ENCODE measurements at places on chromosomes 3 and 15. TPM values are rescaled to one million over a fixed set of nuclear protein-coding genes. Genes with fewer than 3 reads are reported as not detected.

DNA sequence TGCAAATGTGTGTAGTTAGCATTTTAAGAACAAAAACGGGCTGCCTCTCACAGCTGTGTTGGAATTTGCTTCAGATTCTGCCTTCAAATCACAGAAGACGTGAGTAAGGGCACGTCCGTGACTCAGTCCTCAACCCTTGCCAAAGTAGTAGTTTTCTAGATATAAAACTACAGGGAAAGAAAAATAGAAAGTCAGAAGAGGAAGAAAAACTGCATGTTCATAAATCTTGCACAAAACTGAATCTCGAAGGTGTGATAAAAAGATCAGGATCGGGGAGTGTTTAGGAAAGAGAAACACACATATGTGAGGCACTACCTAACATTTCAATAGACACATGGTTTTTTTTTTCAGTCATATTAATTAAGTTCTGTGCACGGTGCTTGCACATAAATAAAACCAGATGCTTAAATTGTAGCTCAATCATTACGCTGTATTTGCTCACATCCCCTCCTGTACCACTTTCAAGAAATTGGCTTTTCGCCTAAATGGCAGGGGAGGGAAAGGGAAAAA is 71.7 kb downstream of the P3H2 start:
- DNase-seq = peak; percentile 83

GRCh38 chr3:160665784-160666526 is 11.0 kb upstream of the ARL14 start:
- peak; percentile 91 for DNase-seq

Gene C3orf49
- not detected for total RNA-seq

- DNase-seq = no peak
Observed at GRCh38 chr15:41480396-41481140, 13.1 kb upstream of the ITPKA start.

DNA sequence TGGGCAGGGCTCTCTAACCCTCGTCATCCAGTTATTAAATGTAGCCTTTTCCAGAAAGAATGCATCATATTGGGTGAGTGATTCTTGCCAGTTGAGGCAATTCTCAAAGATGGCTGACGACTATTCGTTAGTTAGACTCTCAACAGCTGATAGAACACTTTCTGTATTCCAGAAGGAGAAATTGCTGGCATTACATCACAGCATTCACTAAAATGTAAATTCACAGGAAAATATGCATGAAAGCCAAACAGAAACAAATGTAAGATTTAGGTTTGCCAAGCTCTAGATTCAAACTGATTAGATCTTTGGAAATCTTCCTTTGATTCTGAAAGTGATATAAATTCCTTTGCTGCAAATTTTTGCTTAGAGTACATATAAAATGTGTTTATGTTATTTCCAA is 1501.0 kb downstream of the SI start:
- DNase-seq = no peak

GRCh38 chr15:60195611-60196010 is 191.5 kb downstream of the FOXB1 start:
- DNase-seq = no peak

Gene PAQR9
- total RNA-seq = not detected

- DNase-seq = peak; percentile 75
Observed at GRCh38 chr3:169103951-169104941, 559.3 kb downstream of the MECOM start.

DNA sequence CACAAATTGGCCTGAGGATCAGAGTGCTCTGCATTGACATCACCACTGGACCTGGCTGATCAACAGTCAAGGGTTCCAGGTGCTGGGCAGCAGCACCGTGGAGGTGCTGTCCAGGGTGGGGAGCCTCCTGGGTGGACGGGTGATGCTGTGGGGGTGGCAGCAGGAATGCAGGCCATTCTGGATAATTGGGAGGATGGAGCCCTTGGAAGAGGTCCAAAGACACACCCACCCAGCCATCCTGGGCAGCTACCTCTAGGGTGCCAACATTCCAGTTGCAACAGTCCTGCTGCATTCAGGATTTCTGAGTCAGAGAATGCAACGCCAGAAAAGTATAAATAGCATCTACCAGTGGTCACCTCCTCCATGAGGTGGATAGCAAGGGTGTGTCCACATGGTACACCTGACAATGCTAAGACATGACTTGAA is 26.8 kb downstream of the STARD5 start:
- peak; percentile 24 for DNase-seq

DNA sequence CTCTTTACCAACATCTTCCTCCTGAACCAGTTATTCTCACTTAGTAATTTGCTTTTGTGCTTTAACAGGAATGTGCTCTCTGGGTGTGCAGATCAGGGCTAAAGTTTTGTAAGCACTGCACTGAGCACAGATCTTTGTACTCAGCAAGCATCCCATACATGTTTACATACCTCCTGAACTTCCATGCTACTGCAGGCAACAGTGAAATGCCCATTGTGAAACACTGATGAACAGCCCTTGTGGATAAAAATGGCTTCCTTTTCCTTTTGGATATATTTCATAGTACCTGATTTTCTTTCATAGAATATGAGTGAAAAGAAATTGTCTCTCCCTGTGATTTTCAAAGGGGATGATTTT is 855.9 kb downstream of the MCTP2 start:
- peak; percentile 43 for DNase-seq

GRCh38 chr3:14228681-14229470 is 50.3 kb downstream of the LSM3 start:
- no peak for DNase-seq

GRCh38 chr15:34657469-34658127 is 74.1 kb upstream of the GOLGA8B start:
- no peak for DNase-seq

- DNase-seq = no peak
Observed at GRCh38 chr15:101086394-101087171, 165.3 kb downstream of the CHSY1 start.

GRCh38 chr3:129526121-129526900 is 2.1 kb upstream of the RHO start:
- peak; percentile 8 for DNase-seq

DNA sequence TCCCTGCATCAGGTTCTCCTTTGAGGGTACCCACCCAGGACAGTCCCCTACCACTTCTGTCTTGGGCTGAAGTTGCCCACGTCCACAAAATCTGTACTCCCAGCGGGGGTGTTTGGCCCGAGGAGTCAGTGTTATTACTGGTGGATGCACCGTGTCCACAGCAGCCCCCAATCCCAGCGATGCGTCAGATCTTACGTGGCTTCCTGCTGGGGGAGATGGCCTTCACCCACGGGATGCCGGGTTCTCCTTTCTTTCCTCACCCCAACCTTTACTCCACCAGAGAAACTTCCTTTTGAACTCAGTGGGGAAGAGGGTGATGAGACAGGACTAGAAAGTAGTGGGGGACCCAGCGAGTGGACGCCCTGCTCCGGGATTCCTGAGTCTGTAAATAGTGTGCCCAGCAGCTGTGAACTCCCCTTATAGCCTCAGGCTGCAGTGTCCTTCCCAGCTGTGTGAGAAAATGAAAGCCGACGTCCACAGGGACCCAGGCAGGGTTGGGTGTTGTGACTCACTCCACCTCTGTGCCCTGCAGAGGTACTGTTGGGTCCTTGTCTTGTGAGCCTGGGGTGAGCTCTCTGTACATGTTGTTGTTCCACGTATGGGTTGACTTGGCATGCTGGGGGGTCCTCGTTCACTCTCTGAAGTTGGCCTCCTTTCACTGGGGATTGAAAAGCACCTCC is 31.5 kb downstream of the CRTAP start:
- no peak for DNase-seq

Gene VPS39
- total RNA-seq = 52.2 TPM

DNA sequence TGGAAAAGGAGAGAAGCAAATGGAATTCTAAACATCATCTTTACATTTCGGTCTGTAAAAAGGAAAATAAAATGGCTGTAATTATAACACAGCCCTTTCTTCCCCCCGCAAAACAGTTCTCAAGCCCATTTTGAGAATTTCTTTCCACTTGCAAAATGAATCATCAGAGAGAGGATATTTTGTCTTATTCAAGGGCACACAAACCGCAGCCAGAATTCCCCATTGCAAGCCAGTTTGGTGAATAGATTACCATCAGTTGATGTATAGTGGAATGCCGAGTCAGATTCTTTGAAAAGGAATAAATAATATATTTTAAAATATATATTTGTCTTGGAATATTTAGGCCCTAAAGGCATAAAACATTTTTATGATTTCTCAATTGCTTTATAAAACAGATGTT is 420.4 kb upstream of the SEMA6D start:
- DNase-seq = no peak

DNA sequence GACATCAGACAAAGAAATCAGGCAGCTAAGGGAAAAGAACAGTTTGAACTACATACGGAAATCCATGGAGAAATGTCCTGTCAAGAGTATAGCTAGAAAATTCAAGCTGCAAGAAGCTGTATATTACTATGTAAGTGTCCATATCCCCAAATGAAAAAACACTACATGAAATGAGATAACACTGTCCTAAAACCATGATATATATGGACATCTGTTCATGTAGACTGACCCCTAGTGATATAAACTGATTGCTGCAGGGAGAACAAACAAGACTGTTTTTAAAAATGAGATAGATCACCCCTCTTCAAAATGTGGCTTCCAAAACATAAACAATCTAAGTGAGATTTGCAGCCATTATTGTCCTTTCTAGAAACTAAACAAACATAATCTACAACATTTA is 985.6 kb downstream of the EPHA3 start:
- peak; percentile 5 for DNase-seq

DNA sequence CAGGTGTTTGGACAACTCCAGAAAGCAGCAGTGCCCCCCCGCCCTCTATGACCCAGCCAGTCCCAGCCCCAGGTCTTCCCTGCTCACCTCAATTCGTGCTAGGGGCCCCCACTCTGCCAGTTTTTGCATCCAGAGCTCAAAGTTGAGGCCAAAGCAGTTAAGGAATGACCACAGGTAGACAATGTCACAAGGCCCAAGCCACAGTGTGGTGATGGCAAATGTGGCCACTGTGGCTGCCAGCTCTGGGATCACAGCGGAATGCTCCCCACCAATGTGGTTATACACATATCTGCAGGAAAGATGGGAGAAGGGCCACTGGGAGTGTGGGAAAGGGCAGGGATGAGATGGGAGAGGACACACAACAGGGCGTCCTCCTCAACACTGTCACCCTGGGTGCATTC is 8.2 kb downstream of the KLHL40 start:
- no peak for DNase-seq

GRCh38 chr3:30500666-30501399 is 105.6 kb upstream of the TGFBR2 start:
- no peak for DNase-seq

- DNase-seq = no peak
Observed at GRCh38 chr3:30199855-30200254, 406.5 kb upstream of the TGFBR2 start.

GRCh38 chr3:150080058-150080730 is 109.5 kb upstream of the PFN2 start:
- DNase-seq = no peak

- peak; percentile 62 for DNase-seq
Observed at GRCh38 chr3:76370749-76371520, 585.6 kb upstream of the ZNF717 start.

GRCh38 chr15:43429687-43430086 is 58.8 kb downstream of the TUBGCP4 start:
- no peak for DNase-seq

Gene CYB561D2
- 26.1 TPM for total RNA-seq

DNA sequence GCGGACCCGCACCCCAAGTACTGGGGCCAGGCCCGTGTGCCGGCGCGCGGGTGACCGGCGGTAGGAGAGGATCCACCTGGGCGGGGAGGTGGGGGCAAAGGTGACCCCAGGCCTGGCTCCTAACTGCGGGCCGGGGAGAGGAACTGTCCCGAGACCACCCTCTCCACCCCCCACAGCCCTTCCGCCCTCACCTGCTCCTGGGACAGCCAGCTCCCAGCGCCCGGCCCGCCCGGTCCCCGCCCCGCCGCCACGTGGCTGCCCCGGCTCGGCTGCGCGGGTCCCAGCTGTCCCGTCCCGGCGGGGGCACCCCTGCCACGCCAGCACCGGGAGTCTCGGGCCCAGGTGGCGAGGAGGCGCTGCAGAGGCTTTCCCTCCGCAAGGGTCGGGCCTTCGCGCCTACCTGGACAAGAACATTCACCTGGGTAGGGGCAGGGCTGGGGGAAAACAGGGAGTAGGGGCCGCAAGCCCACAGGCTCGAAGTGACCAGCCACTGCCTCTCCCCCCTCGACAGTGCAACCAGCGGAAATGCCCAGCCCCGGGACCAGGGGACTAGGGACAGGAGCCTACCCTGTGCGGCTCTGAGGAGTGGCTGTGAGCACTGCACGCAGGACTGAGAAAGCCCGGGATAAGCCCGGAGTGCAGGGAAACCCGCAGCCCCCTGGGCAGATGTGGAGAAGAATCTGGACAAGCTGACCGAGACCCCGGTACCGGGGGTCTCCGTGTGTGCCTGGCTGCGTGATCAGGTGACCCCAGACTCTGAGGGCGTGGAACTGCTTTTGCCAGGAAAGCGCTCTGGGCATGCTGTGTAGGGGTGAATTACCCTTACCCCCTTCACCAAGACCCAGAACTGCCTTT is at the start of gene SLC12A8:
Gene SLC12A8 (minus strand): TSS at position 240 of the 855 bp plus-strand sequence. CDS start 1,399 bp downstream, outside the sequence.
- no peak for DNase-seq

Gene C3orf20
- total RNA-seq = not detected

Measured in IMR-90 (cell line).